HT-29 (cell line): ENCODE measurements at places on chromosomes 3 and 15. TPM values are rescaled to one million over a fixed set of nuclear protein-coding genes. Genes with fewer than 3 reads are reported as not detected.

The EFCC1 gene
- total RNA-seq: 0.25 TPM in 1 of 2 replicates, not detected in the other

The SLC9C1 gene
- not detected in 2 replicates for total RNA-seq

DNA sequence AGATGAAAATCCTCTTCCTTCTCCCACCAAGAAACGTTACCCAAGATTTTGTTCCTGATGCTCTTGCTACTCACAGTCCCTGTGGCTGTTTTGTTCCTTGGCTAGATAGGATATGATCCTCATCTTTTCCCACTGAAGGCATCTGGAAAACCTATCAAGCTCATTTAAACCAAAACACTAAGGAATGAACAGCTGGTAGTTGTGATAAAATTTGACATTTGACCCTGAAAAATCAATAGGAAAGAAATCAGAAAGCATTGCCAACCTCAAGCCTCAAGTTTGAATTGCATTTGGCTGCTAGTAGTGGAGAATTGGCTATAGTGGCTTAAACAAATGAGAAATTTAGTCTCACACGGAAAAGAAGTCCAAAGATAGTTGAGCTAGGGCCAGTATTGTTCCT lies 170.6 kb upstream of the CHRM5 start:
- DNase-seq: no peak

- no peak for DNase-seq
Measured at GRCh38 chr3:194369522-194370279, at the start of gene LRRC15. TSS of gene LRRC15 (minus strand) at chr3:194369743. CDS start at chr3:194361043, 8,700 bp downstream.

GRCh38 chr15:43250785-43251184 lies 15.9 kb downstream of the TGM5 start:
- DNase-seq: no peak

- no peak for DNase-seq
Measured at GRCh38 chr15:63803106-63803886, 30.5 kb downstream of the HERC1 start.

DNA sequence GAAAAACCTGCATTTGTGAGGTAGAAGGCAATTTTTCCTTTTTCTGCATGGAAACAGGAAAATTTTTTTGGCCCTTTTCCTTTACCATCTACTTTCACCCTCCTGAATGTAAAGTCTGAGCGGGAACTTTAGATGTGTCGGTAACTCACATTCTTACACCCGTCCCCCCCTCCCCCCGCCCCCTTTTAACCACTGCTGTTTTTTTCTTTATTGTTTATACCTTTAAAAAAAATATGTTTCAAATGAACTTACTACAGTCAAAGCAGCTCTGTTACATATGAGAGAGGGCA lies 487 bp upstream of the HES1 start:
- no peak for DNase-seq

GRCh38 chr3:192897005-192897404 lies 20.7 kb downstream of the MB21D2 start:
- DNase-seq: peak; percentile 83

DNA sequence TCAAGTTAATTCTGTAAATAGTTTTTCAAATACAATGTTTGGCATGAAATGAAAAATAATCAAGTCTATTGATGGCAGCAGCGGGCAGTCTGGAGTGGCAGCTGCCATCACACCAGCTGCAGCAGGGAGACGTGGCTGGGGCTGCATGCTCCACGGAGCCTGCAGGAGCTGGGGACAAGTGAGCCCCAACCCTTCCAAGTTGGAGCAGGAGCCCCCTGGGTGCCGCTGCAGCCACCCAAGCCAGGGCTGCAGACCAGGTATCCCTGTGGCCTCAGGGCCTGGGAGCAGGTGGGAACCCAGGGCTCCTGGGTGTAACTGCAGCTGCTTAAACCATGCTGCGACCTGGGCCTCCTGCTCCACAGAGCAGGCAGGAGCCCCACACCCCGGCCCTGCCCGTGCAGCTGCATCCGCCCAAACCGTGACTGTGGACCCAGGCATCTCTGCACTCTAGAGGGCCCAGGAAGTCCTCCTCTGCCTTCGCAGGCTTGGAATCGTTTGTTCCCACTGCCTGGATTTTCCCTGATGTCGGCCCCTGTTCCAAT lies 257.4 kb downstream of the PLOD2 start:
- no peak for DNase-seq

DNA sequence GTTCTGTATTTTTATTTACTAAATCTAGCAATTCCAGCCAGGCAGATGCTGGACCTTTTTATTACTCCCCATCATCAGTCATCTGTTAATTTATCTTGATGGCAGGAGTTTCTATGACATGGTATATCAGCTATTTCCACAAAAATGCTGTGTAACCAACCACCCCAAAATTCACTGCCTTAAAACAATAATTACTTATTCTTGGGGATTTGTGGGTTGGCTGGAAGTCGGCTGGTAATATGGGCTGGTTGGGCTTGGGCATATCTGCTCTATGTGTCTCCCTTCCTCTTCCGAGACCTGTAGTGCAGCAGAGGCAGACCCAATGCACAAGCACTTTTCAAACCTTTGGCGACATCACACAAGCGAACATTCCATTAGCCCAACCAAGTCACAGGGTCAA lies 92.1 kb upstream of the UBE2E1 start:
- no peak for DNase-seq

- DNase-seq: no peak
Measured at GRCh38 chr15:82875411-82876003, 66.1 kb downstream of the WHAMM start.

- DNase-seq: no peak
Measured at GRCh38 chr3:12986986-12987385, 86.2 kb downstream of the IQSEC1 start.
